ENCODE measurements at places on chromosomes 5 and 9. TPM values are rescaled to one million over a fixed set of nuclear protein-coding genes. Genes with fewer than 3 reads are reported as not detected.

GRCh38 chr9:69785757-69786156, 25.9 kb upstream of the PTAR1 start:
- no peaks in the 10 kb centered on the region for H3K4me1 ChIP-seq
- no peaks in the 10 kb centered on the region for H3K36me3 ChIP-seq
- no peak overlapping the region for H3K27ac ChIP-seq
- H3K27me3 ChIP-seq = no peaks in the 10 kb centered on the region
- no peak for DNase-seq
- no peak overlapping the region for H3K4me3 ChIP-seq

DNA sequence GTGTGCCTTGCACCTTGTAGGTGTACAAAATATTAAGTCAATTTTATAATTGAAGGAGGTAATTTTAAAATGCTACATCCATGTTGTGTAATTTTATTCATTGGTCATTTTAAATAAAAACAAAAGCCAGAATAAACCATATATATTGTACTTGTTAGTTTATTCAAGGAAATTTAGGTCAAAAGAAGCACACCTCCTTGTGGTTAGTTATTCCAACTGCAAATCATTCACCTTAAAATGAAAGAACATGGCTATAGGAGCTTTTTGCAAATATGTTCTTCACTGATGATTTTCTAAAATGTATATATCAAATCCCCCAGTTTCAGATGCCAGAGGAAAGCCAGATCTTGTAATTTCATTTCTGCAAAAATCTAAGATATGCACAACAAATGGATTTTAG, 5.4 kb upstream of the MOCS2 start:
- no peak for DNase-seq
- no peaks in the 10 kb centered on the region for H3K36me3 ChIP-seq
- peaks cover 10% of the 10 kb centered on the region for H3K4me1 ChIP-seq
- no peak overlapping the region for H3K4me3 ChIP-seq
- no peak overlapping the region for H3K27ac ChIP-seq
- H3K27me3 ChIP-seq = no peaks in the 10 kb centered on the region

- H3K4me1 ChIP-seq = no peaks in the 10 kb centered on the region
- H3K36me3 ChIP-seq = no peaks in the 10 kb centered on the region
- no peak overlapping the region for H3K4me3 ChIP-seq
These were observed 62.1 kb downstream of the SPRY4 start for GRCh38 chr5:142262683-142263082.

DNA sequence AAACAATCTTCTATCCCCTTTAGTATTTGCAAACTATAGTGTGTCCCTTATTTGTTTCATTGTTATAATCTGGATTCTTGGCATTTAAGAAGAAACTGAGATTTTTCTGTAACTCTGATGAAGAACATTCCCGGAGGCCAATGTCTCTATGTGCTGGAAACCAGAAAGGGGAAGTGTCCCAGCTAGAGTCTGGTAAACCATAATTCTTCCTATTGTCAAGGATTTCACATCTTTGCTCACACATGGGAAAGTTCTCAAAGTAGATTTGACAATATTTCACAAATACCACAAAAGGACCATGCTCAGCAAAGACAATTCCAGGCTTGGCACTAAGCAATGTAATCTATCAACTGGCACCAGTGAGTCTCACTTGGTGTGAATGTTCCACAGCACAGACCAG, 146.8 kb downstream of the MUSK start:
- H3K27me3 ChIP-seq = no peaks in the 10 kb centered on the region
- H3K4me1 ChIP-seq = no peaks in the 10 kb centered on the region

GRCh38 chr5:168195110-168195509, 96.3 kb upstream of the WWC1 start:
- no peak overlapping the region for H3K27ac ChIP-seq
- no peak overlapping the region for H3K4me3 ChIP-seq
- DNase-seq = no peak

- H3K36me3 ChIP-seq = peaks cover 41% of the 10 kb centered on the region
- H3K4me3 ChIP-seq = no peak overlapping the region
- H3K27me3 ChIP-seq = no peaks in the 10 kb centered on the region
- H3K27ac ChIP-seq = no peak overlapping the region
- DNase-seq = no peak
These were observed 93.6 kb downstream of the NR3C1 start for GRCh38 chr5:143309661-143310431.

DNA sequence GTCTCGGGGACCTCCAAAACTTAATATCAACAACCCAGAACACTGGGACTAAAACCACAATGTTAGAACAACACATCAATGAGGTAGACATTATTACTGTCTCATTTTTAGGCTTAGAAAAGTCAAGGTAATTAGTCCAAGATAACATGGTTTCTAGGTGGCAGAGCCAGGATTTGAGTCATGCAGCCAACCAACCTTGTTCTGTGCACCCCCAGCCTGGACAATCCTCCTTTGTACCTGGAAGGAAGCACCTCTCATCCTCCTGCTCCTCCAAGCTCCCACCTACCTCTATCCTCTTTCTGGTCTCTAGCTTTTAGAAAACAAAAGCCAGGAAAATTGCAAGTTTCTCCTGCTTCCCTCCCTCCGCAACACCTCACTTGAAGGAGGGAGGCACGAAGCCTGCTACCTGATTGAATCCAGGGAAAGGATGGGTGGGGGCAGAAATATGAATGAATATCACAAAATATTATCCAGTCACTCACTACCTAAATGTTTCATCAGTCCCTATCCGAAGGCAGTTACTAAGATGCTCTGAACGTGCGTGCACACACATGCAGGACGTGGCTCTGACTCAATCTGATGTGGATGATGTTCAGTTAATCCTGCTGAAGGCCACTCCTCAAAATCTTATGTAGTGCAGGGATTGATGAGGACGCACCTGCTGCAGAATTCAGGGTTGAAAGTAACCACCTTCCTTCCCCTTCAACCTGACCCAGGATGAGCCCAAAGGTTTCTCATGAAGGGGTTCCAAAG, 26.3 kb upstream of the TTC1 start:
- H3K27me3 ChIP-seq = no peaks in the 10 kb centered on the region
- H3K36me3 ChIP-seq = no peaks in the 10 kb centered on the region
- H3K27ac ChIP-seq = no peak overlapping the region

DNA sequence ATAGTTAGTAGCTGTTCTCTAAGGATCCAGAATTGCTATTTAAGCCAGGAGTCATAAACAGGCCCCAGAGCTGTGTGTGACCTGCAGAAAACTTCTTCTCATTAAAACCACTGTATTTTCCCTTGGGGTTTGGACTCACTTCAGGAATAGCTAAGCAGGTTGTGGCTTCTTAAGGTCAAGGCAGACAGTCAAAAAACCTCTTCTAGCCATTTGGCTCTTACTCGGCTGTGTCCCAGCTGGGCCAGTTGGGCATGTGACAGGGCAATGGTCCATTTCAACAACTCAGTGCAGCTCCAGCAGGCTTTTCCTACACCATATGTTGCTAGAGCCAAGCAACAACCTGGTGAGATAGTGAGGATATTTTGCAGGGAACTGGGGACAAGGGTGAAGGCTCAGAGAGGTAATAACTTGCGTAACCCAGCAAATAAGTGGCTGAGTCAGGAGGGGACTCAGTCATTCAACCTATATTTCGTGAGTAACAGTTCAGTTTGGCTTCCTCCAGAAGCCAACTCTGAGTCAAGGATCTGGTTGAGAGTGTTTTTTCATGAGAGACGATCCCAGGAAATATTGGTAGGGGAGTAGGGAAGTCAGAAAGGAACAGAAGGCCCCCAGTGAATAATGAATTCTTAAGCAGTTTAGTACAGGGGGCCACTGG, 115.4 kb upstream of the PPP2R2B start:
- H3K27me3 ChIP-seq = no peaks in the 10 kb centered on the region
- H3K27ac ChIP-seq = no peak overlapping the region
- no peak overlapping the region for H3K4me3 ChIP-seq
- DNase-seq = no peak

- H3K4me1 ChIP-seq = no peaks in the 10 kb centered on the region
- no peak overlapping the region for H3K4me3 ChIP-seq
- DNase-seq = no peak
- no peaks in the 10 kb centered on the region for H3K27me3 ChIP-seq
These were observed 22.5 kb downstream of the PCSK5 start for GRCh38 chr9:75912951-75913350.

GRCh38 chr9:90640361-90640760, 2.3 kb downstream of the DIRAS2 start:
- H3K4me1 ChIP-seq = peaks cover 11% of the 10 kb centered on the region
- H3K36me3 ChIP-seq = no peaks in the 10 kb centered on the region
- H3K4me3 ChIP-seq = no peak overlapping the region
- no peaks in the 10 kb centered on the region for H3K27me3 ChIP-seq
- no peak overlapping the region for H3K27ac ChIP-seq

DNA sequence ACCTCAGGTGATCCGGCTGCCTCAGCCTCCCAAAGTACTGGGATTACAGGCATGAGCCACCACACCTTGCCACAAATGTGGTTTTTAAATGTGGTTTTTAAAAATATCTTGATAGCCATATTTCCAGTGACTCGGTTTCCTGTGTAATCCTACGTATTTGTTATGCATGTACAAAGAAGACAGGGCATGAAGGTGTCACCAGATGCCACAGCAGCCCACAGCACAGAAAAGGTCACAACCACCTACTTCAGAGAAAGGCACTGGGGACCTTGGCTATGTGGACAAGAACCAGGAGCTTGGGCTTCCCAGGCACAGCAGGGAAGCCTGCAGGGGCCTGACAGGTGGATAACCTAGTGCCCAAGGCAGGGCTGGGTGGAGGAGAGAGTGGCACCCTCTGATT, 38.0 kb downstream of the C9orf50 start:
- H3K27ac ChIP-seq = no peak overlapping the region
- DNase-seq = no peak
- H3K4me3 ChIP-seq = no peak overlapping the region
- no peaks in the 10 kb centered on the region for H3K27me3 ChIP-seq
- no peaks in the 10 kb centered on the region for H3K4me1 ChIP-seq

DNA sequence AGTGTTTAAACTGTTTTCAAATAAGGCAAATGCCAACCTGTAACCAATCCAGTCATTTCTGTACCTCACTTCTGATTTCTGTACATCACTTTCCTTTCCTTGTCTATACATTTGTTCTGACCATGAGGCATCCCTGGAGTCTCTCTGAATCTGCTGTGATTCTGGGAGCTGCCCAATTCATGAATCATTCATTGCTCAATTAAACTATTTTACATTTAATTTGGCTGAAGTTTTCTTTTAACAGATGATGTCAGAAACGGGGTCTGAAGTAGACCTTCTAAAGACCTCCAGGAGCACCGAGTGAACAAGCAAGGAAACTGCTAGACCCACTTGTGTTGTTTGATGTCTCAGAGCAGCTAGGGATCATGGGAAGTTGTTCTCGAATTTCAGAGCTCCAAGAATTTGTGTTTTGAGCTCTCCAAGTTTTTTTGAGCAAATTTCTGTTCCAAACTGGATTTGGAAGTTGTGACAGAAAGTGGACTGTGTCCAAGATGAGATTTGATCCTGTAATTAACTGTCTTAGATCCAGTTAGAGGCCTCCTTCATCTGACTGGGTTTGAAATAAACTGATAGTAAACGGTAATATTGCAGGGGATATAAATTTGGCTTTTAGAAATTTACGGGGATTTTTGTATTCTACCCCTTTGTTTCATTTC, 490.8 kb upstream of the ST8SIA4 start:
- no peak overlapping the region for H3K4me3 ChIP-seq
- no peaks in the 10 kb centered on the region for H3K36me3 ChIP-seq
- H3K27ac ChIP-seq = no peak overlapping the region
- H3K27me3 ChIP-seq = no peaks in the 10 kb centered on the region
- no peak for DNase-seq
- H3K4me1 ChIP-seq = no peaks in the 10 kb centered on the region

GRCh38 chr9:16031971-16032370, 479.1 kb downstream of the CCDC171 start:
- no peak overlapping the region for H3K27ac ChIP-seq
- DNase-seq = no peak
- no peaks in the 10 kb centered on the region for H3K36me3 ChIP-seq
- no peaks in the 10 kb centered on the region for H3K27me3 ChIP-seq
- H3K4me3 ChIP-seq = no peak overlapping the region

DNA sequence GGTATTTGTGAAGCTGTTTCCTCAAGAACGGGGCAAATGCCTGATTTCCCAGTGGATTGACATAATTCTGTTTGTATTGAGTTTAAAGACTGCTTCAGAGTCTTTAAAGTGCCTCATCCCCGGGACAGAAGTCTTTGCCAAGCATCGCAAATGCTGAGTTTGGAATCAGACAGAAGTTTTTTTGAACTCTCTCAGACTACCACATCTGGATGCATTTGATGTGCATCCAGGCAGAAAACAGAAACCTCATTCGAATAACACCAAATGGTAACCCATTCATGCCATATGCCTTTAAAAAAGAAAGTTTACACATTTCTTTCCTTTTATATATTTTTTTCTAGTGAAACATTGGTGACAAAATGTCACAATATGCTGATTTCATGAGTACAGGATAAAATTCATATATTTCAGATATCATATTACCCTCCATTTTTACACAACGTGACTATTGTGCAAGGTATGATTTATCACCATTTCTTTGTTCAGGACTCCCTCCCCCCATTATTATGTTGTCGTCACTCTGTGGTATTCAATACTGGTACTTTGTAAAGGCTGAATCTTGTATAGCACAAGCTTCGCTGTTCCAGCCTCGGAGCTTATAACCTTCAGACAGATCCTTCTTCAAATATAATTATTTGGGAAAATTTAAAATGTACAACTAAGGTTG, 91.1 kb downstream of the ZNF608 start:
- no peak for DNase-seq
- no peaks in the 10 kb centered on the region for H3K36me3 ChIP-seq
- peak overlapping the region; percentile 83 for H3K27ac ChIP-seq
- H3K27me3 ChIP-seq = no peaks in the 10 kb centered on the region
- H3K4me1 ChIP-seq = no peaks in the 10 kb centered on the region

GRCh38 chr5:93571114-93571949, 9.7 kb downstream of the NR2F1-AS1 start:
- H3K27me3 ChIP-seq = no peaks in the 10 kb centered on the region
- H3K4me1 ChIP-seq = peaks cover 13% of the 10 kb centered on the region
- H3K36me3 ChIP-seq = no peaks in the 10 kb centered on the region
- H3K27ac ChIP-seq = no peak overlapping the region
- DNase-seq = no peak

DNA sequence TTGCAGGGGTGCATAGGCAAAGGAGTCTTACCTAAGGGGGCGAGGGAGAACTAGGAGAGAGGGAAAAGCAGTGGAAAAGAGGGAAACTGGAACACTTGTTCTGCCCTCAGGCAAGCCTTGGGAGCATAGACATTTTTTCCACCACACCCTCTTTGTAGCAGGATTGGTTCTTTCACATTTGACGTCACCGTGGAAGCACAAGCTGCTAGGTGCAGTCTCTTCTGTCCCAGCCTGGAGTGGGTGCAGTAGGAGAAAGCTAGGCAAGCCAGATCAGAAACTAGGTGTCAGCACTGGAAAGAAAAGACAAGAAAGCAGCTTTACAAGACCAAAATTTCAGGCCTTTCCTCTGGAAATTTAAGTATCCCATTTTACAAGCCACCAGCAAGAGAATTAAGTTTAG, 440.4 kb downstream of the EFNA5 start:
- no peaks in the 10 kb centered on the region for H3K4me1 ChIP-seq
- H3K36me3 ChIP-seq = no peaks in the 10 kb centered on the region
- DNase-seq = no peak
- no peak overlapping the region for H3K27ac ChIP-seq

- H3K27me3 ChIP-seq = no peaks in the 10 kb centered on the region
- H3K27ac ChIP-seq = no peak overlapping the region
- H3K4me3 ChIP-seq = no peak overlapping the region
- DNase-seq = no peak
These were observed 82.5 kb upstream of the SMIM23 start for GRCh38 chr5:171703146-171703545.

Gene SHISAL2B
- total RNA-seq = not detected

Gene PPP2CA
- 137 TPM for total RNA-seq

Gene C9orf50
- total RNA-seq = not detected

Gene PFN3
- total RNA-seq = not detected

Gene CTXN3
- not detected for total RNA-seq

Data from right atrium auricular region (tissue), 2 donors.